Activated effector memory CD4-positive, alpha-beta T cell treated with Interleukin-2 at 50 U/mL for 16 hours (primary cell): ENCODE measurements at places on chromosomes 2 and 18.

- DNase-seq: no peak
Measured at GRCh38 chr2:118903551-118904479, 38.2 kb upstream of the MARCO start.

- peak; percentile 14 for DNase-seq
Measured at GRCh38 chr2:144162652-144163051, 357.3 kb downstream of the ZEB2 start.

DNA sequence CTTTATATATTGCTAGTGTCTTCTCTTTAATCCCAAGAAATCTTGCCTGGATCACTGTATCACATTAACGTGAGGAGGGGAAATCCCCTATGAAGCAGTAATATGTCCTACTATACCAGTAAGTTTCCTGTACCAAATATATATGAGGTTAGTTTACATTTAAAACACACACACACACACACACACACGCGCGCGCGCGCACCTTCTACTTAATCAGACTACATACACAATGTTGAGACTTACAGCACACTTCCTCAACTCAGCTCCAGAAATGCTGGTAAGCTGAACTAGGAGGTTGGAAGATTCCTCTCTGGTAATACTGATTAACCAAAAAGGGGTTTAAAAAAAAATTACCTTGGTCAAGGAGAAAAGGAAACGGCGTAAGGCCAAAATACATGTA lies 49.3 kb downstream of the USP34 start:
- DNase-seq: no peak

DNA sequence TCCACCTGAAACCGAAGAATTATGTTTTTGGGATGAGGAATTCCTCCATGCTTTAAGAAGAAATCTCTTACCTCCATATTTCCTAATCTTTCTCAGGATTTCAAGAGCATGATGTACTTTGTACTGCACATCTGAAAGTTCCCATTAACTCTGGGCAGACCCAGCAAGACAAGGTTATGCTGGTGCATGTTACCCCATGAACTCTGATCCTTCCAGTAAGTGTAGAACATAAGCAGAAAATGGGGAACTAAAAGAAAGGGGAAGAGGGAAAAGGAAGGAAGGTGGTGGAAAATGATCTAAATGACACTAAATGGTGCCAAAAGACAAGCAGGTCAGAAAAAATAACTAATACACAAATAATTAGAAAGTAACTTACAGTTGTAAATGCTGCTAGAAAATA lies 50.7 kb downstream of the STRN start:
- no peak for DNase-seq

DNA sequence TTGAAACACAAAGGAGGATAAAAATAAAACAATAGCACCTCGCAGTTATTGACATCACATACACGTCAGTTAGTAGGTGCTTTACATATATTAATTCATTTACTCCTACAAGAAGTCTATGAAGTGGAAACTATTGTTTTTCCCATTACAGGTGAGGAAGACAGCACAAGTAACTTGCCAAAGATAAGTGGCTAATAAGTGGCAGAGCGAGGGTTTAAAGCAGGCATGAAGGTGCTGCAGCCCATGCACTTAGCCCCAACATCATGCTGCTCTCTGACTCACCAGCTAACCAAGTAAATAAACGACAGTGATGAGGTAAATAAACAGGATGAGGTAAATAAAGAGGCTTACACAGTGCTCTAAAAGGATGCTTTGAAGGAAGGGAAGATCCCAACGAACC lies 498.6 kb upstream of the ZEB2 start:
- no peak for DNase-seq
